Sigmoid colon (tissue), 7 donors: ENCODE measurements at places on chromosomes 4 and X. TPM values are rescaled to one million over a fixed set of nuclear protein-coding genes. Genes with fewer than 3 reads are reported as not detected.

DNA sequence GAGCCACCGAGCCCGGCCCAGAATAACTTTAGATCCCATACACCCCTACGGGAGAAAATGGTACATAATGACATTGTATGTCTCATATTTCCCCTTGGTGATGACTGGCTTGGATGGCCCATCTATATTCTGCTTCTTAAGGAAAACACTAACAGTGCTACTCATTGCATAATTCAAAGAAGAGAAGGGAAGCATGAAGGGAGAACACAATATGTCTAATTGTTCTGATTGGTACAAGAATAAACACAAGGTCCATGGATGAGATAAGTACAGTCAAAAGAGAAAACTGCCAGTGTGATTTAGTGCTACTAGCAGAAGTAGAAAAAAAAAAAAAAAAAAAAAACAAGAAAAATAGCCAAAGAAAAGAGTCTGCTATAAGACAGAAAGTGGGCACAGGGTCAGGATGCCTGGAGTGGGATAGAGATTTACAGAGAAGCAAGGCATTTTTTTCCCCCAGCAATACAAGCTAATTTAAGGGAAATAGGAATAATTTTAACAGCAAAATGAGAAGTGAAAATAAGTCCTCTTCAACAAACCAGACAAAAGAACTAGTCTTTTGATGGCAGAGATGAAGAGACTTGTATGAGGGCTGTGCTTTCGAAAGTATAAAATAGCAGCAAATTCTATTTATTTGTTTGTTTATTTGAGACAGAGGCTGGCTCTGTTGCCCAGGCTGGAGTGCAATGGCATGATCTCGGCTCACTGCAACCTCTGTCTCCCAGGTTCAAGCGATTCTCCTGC is 96.5 kb upstream of the MAP3K15 start:
- no peaks in the 10 kb centered on the region for H3K4me1 ChIP-seq
- no peaks in the 10 kb centered on the region for H3K36me3 ChIP-seq
- no peak for DNase-seq
- H3K27ac ChIP-seq = no peak overlapping the region

- no peak overlapping the region for H3K4me3 ChIP-seq
- no peak overlapping the region for H3K27ac ChIP-seq
These were observed 35.0 kb upstream of the CCKAR start for GRCh38 chr4:26525136-26525770.

ZNF674 gene
- 6.1 TPM for total RNA-seq

CDS1 gene
- 0.28 TPM for total RNA-seq

CACNA1F gene
- total RNA-seq = 0.14 TPM
